Amniotic epithelial cell (primary cell): ENCODE measurements at places on chromosomes 3 and 15.

DNA sequence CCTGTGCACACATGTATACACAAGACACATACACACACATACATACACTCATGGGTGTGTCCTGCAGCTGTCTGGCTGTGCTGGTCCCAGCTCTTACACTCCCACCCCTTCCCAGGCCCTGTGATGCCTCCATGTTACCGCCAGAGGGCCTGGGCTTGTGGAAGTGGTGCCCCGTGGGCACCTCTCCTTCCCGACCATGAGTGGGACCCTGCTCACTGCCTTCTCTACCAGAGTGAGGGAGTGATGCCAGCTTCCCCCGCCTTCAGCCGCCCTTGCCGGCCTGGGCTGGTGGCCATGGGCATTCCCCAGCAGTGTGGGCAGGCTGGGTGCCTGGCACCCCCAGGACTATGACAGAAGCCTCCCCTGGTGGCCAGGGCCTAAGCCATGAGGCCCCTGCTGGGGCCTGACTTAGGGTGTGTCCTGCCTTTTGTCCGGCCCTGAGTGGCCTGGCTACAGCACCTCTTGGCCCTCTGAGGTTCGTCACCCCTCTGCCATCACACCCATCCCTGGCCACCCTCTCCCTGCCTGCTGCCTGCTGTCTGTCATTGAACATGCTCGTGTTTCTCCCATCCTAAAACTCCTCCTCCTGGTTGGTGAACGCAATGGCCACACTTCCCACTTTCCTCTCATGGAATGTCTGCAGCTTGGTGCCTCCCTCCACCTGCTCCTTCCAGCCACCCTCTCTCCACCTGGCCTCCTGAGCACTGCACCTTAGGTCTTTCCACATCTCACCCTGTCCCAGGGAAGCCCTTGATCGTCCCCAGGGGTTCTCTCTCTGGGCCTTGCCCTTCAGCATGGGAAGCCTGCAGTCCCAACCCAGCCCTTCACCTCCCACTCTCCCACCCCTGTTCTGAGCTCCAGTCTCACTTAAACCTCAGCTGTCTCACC lies 14.6 kb downstream of the HDAC11 start:
- peak; percentile 31 for DNase-seq

GRCh38 chr15:101610611-101611000 lies 41.6 kb downstream of the TM2D3 start:
- DNase-seq, result no peak

GRCh38 chr3:186967686-186968085 lies 37.4 kb downstream of the ST6GAL1 start:
- DNase-seq, result no peak

DNA sequence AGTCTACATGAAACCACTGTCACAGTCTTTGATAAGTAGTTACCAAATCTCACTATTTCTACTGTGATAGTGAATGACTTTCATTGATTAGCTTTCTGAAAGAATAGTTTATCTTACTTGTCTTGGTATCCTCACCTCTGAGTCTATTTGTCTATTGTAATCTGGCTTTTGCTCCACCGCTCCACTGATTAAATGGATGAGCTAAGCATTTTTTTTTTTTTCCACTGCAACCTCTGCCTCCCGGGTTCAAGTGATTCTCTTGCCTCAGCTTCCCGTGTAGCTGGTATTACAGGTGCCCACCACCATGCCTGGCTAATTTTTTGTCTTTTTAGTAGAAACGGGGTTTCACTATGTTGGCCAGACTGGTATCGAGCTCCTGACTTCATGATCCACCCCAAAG lies 12.9 kb downstream of the BBS4 start:
- DNase-seq, result no peak

- DNase-seq, result no peak
Measured at GRCh38 chr3:47015151-47015550, 35.7 kb downstream of the NBEAL2 start.

GRCh38 chr3:197155046-197155445 lies 125.4 kb upstream of the MELTF start:
- no peak for DNase-seq

DNA sequence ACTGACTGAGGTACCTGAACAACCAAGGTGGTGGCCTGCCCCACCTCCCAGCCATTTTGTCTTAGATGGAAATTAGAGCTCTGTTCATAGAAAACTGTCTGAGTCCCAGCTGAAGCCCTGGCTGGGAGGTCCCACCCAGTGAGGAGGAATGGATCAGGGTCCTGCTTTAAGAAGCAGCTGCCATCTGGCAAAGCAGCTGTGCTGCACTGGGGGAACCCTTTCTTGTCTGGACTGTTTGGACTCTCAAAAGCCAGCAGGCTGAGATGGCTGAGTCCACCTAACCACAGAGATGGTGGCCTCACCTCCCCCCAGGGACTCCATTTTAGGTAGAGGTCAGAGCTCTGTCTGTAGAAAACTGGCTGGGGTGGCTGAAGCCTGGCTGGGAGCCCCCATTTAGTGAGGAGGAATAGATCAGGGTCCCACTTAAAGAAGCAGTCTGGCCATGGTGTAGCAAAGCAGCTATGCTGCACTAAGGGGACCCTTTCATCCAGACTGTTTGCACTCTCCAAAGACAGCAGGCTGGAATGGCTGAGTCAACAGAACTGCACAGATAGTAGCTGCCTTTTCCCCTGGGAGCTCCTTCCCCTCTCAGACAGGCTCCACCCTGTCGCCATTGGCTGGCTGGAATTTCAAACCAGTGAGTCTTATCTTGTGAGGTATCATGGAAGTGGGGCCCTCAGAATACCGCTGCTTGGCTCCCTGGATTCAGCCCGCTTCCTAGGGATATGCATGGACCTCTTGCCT lies 116.9 kb downstream of the EPHA6 start:
- no peak for DNase-seq

- DNase-seq, result no peak
Measured at GRCh38 chr3:126964261-126964660, 18.7 kb upstream of the PLXNA1 start.

DNA sequence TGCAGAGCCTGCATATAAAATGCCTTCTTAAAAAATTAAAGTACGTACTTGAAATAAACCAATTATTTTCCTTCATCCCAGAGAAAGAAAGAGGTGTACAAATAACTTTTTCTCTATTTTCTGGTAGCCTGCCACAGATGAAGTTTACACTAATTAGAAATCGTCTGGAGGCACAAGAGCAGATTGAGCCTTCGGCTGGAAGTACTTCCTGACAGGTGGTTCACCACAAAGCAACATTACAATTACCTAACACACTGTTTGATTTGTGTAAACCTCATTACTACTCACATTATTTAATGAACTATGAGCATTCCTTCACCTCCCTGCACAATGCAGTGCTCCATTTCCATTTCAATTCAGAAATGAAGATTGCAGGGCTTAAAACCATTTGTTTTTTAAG lies 856.1 kb downstream of the SI start:
- DNase-seq, result no peak

GRCh38 chr15:87799428-87799827 lies 457.1 kb downstream of the NTRK3 start:
- no peak for DNase-seq

DNA sequence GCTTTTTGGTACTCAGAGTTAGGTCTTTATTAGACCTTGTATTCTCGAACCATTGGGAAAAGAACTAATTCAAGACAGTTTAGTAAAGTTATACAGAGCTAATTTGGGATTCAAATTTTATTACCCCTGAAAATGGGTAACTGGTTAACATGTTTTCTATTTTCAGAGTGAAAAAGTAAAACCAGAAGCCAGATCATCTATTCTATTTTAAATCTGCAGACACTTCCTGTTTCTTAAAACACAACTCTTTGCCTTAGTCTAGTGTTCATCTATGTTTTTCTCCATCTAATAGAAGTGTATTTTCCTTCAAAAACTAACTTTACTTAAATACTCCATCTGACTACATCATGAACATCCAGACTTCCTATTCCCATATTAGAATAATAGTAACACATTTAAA lies 113.4 kb downstream of the CCNL1 start:
- no peak for DNase-seq

DNA sequence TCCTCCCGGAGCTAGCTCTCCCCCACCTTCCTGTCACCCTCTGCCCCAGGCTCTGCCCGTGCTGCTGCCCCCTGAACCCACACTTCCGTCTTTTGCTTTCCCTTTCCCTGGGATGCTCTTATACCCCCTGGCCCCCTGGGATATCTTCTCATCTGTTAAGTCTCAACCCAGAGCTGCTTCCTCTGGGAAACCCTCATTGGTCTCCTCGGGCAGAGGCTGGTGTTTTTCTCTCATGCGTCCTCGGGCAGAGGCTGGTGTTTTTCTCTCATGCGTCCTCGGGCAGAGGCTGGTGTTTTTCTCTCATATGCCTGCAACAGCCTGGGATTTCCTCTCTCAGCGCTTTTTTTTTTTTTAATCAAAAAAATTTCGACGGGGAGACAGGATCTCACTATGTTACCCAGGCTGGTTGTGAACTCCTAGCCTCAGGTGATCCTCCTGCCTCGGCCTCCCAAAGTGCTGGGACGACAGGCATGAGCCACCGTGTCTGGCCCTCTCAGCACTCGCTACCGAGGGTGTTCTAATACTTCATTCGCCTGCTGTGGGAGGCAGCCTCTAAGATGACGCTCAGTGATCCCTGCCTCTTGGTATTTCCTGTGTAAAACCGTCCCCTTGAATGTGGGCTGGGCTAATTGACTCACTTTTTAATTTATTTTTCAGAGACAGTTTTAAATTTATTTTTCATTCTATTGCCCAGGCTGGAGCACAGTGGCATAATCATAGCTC lies 62.7 kb upstream of the TFRC start:
- DNase-seq, result peak; percentile 90

DNA sequence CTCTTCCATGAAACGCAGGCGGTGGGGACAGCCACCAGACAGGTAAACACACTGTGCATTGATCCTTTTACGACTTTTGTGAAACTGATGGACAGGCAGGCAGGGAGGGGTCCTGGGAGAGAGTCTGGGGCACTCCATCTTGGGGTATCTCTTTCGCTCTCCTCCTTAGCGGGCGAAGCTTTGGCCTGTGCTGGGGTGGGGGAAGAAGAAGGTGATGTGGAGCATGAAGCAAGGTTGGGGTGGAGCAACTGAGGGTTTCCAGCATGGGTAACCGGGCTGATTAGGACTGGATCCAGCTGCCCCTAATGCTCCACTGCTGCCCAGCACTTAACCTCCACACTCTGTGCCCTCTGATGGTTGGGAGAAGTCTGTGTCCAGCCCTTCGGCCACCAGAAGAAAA lies 25.6 kb downstream of the MUC20 start:
- DNase-seq, result no peak

- DNase-seq, result no peak
Measured at GRCh38 chr15:56086566-56086965, 93.2 kb upstream of the NEDD4 start.

DNA sequence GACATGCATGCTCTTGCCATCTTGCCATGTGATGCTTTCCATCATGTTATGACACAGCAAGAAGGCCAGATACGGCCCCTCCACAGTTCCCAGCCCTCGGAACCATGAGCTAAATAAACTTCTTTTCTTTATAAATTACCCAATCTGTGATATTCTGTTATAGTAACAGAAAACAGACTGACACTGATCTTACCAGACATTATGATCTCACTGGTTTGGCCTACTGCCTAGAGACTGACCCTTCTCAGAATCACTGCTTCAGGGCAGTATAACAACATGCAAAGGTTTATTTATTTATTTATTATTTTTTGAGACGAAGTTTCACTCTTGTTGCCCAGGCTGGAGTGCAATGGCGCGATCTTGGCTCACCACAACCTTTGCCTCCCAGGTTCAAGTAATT lies 14.0 kb downstream of the ZNF619 start:
- peak; percentile 84 for DNase-seq

DNA sequence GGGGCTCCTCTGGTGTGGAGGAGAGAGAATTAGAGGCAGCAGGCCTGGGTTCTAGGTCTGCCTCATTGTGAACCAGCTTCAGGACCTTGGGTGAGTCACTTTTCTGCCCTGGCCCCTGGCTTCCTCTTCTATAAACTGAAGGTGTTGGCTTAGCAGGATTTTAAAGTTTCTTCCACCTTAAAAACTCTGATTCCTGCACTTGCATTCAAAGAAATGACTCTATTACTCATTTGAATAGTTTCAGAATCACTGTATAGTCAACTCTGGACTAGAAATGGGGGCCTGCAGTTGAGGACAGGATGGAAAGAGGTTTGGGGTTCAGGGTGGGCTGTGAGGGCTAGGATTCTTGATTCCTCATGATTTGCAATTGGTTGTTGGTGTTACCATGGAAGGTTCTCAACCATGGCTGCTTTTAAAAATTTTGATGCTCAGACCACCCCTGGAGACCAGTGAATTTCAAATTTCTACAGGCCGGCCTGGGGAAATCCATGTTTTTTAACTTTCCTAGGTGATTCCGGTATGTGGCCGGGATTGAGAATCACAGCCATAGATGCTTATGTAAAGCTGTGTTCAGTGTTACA lies 19.9 kb downstream of the SMAD3 start:
- no peak for DNase-seq
